Activated B cell treated with CpG ODN at 0.5 μM for 24 hours (primary cell): ENCODE measurements at places on chromosomes 12 and 14.

DNA sequence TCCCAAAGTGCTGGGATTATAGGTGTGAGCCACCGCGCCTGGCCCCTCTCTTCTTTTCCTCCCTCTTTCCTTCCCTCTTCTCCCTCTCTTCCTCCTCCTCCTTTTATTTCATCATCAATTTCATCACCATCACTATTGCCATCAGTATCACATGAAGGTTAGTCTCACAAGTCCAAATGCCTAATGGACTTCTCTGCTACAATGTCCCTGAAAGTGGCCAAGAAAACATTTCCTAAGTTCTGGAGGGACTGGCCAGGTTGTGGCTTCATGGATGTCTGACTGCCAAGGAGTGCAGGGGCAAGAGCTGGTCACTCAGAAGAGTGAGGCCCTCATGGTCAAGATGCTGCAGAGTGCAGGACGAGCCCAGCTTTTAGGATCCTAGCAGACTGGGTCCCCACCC lies 97.6 kb downstream of the SYNE3 start:
- no peak for DNase-seq
- no peaks in the 10 kb centered on the region for H3K27me3 ChIP-seq
- no peaks in the 10 kb centered on the region for H3K4me1 ChIP-seq

GRCh38 chr14:75689012-75689411 lies 28.0 kb downstream of the TTLL5 start:
- no peaks in the 10 kb centered on the region for H3K27me3 ChIP-seq
- no peak overlapping the region for H3K27ac ChIP-seq
- H3K36me3 ChIP-seq = peaks cover 59% of the 10 kb centered on the region
- no peak for DNase-seq

DNA sequence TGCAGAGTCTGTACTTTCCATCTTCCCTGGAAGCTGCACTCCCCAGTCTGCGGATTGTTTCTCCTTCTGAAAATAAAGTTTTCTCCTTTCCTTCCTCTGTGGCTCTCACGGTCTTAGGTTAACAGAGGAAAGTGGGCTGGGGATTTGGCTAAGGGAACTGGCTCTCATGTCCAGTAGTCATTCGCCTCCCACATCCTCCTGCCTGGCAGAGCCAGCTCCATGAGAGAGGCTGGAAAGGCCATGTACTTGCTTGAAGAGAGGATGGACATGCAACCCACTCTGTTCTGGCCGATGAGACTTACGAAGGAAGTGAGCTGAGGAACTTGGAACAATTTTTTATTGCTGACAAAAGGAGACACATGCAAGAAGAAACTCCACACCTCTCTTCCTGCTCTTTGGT lies 18.9 kb upstream of the RGS6 start:
- no peaks in the 10 kb centered on the region for H3K36me3 ChIP-seq
- H3K27ac ChIP-seq = no peak overlapping the region
- no peak overlapping the region for H3K4me3 ChIP-seq

DNA sequence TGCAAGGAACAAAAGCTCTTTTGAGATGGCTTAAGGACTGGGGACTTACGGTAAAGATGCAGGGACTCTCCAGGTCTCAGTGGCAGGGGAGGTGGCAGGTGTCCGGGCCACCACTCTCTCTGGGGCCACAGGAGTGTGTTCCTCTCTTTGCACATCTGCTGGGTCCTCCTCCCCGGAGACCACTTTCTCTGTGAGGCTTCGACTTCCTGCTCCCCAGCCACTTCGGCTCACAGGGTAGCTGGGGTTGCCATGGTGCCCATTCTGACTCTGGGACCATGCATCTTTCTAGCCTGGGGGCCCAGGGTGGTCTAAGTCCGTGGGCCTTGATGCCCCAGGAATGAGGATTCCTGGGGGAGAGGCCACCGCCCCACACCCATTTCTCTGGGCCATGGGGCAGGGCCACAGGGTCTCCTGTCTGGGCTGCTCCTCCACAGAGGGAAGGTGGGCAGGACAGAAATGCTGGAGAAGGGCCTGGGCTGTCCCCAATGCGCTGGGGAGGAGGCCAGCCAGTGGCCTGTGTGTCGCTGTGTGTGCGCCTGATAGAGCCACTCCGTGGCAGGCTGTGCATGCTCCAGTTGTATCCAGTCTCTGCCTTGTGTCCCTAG lies 38.5 kb downstream of the CCDC92 start:
- no peak overlapping the region for H3K27ac ChIP-seq
- no peak overlapping the region for H3K4me3 ChIP-seq
- no peaks in the 10 kb centered on the region for H3K27me3 ChIP-seq
- peaks cover 13% of the 10 kb centered on the region for H3K36me3 ChIP-seq
- no peak for DNase-seq

DNA sequence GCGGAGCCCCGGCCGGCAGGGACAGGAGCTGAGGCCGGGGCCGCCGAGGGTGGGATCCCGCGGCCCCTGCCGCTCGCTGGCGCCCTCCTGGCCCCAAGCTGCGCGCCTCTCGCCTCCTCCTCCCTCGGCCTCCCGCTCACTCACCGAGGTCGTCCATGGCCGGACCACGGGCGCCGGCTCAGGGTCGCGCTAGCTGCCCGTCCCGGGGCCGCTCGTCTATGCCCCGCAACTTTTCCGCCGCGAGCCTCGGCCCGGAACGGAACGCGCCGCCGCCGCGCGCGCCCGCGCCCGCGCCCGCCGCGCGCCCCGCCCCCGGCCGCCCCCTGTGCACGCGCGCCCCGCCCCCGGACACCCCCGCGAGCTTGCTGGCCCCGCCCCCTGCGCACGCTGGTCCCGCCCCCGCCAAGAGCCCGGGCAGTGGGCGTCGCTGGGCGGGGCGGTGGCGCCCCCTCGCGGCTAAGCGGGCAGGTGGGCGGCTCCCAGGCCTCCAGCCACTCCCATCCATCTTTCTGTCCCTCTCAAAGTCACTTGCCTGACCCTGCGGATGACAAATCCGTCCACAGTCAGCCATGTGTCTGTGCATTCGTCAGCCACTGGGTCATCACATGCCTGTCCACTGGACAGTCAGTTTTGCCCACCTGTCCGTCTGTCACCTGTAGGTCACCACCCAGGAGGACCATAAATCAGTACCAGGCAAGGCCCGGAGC lies at the start of gene PXN:
PXN (minus strand) TSS at position 258 of the 707 bp plus-strand sequence; CDS start at position 157, 101 bp downstream.
- peaks cover 18% of the 10 kb centered on the region for H3K4me1 ChIP-seq
- peak; percentile 87 for DNase-seq
- peaks cover 20% of the 10 kb centered on the region for H3K27me3 ChIP-seq
- peak within 1 kb of the TSS; percentile 86 for H3K4me3 ChIP-seq

- H3K36me3 ChIP-seq = no peaks in the 10 kb centered on the region
- peaks cover 26% of the 10 kb centered on the region for H3K27me3 ChIP-seq
- DNase-seq = no peak
- no peaks in the 10 kb centered on the region for H3K4me1 ChIP-seq
- H3K27ac ChIP-seq = no peak overlapping the region
Measured at GRCh38 chr14:21965042-21965441, 291.4 kb upstream of the OR4E1 start.

DNA sequence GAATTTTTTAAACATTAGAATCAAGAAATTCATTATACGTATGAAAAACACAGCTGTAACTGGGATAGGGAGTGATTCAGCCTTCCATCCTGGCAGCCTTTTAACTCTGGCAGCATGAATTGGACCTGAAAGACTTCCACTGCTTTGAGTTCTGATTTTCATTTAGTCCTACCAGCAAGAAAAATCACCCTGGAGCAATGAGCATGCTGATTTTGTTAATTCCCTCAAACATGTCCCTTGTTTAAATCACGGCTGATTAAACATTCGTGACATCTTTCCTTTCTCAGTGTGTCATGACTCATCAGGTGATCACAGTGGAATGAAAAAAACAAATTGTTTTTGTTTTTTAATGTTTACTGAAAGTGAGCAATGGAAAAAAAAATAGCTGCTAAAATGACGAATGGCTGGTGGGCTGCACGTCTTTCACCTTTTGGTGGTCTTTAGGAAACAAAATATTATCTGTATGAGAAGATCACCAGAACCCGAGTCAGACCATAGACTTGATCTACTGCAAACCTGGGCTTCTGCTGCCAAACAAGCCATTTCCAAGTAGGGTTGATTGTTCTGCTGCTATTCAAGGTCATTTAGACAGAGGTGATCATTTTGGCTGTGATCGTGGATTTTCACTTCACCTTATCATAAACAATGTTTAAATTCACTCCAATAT lies 67.0 kb upstream of the CAND1 start:
- DNase-seq = no peak
- H3K27ac ChIP-seq = no peak overlapping the region
- H3K36me3 ChIP-seq = no peaks in the 10 kb centered on the region
